ENCODE measurements at places on chromosomes 1 and 21. TPM values are rescaled to one million over a fixed set of nuclear protein-coding genes. Genes with fewer than 3 reads are reported as not detected.

The TEDDM1 gene
- not detected for polyA plus RNA-seq

The PRAMEF6 gene
- polyA plus RNA-seq: not detected

The INAVA gene
- 0.34 TPM for polyA plus RNA-seq

The ZNF695 gene
- polyA plus RNA-seq: not detected

The CFAP141 gene
- not detected for polyA plus RNA-seq

The OR10J1 gene
- not detected for polyA plus RNA-seq

The CELA3A gene
- polyA plus RNA-seq: 36,211 TPM

The MAGI3 gene
- polyA plus RNA-seq: 2.9 TPM

The CRABP2 gene
- 31.3 TPM for polyA plus RNA-seq

The GSTM2 gene
- 21.4 TPM for polyA plus RNA-seq

The VPS13D gene
- polyA plus RNA-seq: 10.6 TPM

The LCE6A gene
- polyA plus RNA-seq: not detected

The PIGV gene
- 8.4 TPM for polyA plus RNA-seq

The CHI3L2 gene
- polyA plus RNA-seq: 1.0 TPM

The CELA2A gene
- polyA plus RNA-seq: not detected

The LPAR3 gene
- 0.03 TPM for polyA plus RNA-seq

The ACTL8 gene
- polyA plus RNA-seq: not detected

The TCEA3 gene
- 10.9 TPM for polyA plus RNA-seq

The NTRK1 gene
- polyA plus RNA-seq: 4.0 TPM

The AVPR1B gene
- not detected for polyA plus RNA-seq

The MAPKAPK2 gene
- polyA plus RNA-seq: 64.1 TPM

The NBPF1 gene
- polyA plus RNA-seq: 5.6 TPM

The S100A1 gene
- polyA plus RNA-seq: 100 TPM

Data from adipose tissue (tissue), 3 donors.